GM12864 (cell line): ENCODE measurements at places on chromosomes 16 and 17.
A peak's percentile ranks its signal among the peaks of the same experiment; 100 is the strongest.

DNA sequence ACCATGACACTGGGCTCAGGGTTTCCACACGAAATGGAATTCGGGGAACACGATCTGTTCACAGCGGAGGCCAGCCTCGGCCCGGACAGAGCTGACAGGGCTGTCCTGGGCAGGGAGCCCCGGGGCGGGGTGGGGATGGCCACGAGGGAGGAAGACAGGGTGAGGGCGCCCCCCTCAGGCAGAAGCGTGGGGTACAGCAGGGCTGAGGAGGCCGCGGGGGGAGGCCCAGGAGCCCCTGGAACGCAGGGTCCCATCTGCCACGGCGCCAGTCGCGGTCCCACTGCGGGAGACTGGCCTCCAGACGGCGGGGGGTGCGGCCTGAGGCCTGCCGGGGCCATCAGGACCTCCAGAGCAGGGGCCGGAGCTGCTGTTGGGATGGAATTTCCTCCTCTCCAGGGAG lies 75.9 kb downstream of the LMF1 start:
- DNase-seq: no peak

DNA sequence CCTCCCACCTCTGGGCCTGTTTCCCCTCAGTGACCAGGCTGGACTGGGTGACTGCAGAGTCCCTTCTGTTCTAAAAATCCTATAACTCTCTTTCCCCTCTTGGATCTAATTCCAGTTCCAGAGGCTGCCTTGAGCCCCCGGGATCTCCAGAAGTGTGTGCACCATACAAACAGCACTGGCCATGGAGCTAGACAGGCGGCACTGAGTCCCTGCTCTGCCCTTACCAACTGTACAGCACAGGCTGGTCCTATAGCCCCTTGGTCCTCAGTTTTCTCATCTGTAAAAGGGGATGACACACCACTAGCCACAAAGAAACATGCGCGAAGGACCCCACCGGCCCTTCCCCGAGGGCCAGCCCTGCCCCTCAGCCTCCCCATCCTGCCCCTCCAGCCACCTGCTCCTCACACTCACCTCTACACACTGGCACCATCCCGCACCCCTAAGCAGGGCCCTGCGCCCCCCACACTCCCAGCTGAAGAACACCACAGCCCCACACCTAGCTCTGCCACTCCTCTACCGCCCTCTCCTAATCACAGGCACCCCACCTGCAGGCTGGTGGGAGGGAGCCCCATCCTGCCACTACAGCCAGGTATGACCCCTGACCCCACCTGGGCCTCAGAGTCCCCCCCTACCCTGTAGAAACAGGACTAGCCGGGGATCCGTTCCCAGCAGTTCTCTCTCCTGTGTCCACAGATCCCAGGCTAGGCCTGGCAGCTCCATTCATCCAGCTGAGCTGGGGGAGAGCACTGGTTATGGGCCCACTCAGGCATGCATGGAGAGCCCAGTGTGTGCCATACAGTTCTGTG lies 913 bp upstream of the KRT16 start:
- DNase-seq: no peak

GRCh38 chr16:80924372-80924978 lies 82.2 kb downstream of the CMC2 start:
- peak; percentile 5 for DNase-seq

DNA sequence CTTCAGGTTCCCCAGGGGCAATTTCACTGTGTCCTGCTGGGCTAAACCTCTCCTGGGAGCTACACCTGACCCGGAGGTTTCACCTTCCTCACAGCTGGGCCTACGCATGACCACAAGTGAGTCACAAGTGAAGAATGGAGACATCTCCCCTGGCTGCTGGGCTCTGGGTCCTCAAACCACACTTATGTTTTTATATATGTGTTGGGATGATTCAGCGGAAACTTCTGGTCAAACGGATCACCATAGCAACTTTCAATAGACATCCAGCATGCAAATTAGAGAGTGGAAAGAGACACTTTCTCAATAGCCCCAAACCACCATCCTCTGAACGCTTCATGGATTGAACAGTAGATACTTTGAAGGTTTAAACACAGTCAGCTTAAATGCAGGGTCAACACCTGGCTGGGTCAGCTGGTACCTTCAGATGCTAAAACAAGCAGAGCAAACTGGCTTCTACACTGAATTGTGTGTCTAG lies 28.0 kb upstream of the MAF start:
- peak; percentile 61 for DNase-seq

GRCh38 chr17:45700171-45701090 lies 83.7 kb upstream of the CRHR1 start:
- DNase-seq: no peak

DNA sequence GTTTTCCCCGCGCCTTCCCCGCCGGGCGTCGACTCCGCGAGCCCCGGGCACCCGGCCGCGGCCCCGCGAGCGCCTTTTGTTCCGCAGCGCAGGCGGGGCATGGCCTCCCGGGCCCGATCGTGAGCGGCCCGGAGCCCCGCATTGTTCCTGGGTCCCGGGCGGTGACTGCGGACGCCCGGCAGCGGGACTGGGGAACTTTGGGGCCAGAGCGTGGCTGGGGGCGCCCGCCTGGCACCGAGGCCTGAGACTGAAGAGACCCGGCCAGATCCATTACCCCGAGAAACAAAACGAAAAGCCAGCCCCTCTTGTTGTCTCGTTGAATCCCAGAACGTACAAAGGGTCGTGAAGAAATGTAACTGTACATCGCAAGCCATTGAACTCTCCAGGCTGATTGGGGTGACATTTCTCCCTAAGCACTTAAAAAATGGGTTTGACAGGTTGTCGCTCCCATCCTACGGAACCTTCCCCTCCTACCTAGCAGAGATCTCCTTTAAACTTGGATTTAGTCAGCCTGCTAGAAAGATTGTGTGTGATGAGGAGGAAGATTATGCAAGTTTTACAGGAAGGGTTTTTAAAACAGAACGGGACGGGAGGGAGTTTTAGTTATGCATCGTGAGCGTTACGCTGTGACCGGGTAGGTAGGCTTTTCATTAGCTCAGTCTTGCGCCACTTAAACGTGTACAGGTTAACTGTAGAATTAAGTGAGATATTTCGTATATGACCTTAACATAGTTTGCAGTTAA lies 825 bp downstream of the METTL9 start:
- no peak for DNase-seq

GRCh38 chr16:81597079-81597658 lies 152.6 kb downstream of the CMIP start:
- DNase-seq: no peak

- no peak for DNase-seq
Observed at GRCh38 chr16:80040413-80040812, 439.9 kb upstream of the MAF start.

DNA sequence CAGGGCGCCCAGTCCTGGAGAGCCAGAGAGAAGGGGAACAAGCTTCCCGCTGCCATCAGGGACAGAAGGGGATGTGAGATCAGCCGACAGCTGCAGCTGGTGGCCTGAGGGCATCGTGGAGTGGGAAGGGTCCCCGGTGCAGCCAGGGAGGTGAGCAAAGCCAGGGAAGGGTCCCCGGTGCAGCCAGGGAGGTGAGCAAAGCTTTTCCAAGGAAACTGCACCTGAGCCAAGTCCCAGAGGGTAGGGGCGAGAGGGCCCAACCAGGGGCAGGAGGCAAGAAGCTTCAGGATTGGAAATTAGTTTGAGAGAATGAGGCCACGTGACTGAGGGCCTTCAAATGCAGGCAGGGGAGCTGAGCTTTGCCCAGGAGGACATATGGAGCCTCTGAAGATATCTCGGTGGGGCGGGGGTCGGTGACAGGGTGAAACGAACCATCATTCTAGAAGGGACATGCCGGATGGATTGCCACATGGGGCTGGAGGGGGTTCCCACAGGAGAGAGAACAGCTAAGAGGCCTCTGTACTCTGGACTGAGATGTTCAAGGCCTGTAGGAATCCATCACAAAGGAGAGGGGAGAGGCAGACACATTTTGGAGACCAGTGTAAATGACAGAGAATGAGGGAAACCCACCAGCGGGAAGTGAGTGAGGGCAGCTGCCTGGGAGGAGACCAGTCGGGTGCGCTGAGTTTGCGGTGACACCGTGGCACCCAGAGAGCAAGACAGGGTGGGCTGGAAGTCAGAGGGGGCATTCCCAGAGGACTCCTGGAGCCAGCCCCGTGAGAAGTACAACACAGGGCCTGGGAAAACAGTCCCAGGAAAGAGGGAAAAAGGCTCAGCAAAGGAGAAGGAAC lies 31.4 kb upstream of the RPH3AL start:
- DNase-seq: no peak

DNA sequence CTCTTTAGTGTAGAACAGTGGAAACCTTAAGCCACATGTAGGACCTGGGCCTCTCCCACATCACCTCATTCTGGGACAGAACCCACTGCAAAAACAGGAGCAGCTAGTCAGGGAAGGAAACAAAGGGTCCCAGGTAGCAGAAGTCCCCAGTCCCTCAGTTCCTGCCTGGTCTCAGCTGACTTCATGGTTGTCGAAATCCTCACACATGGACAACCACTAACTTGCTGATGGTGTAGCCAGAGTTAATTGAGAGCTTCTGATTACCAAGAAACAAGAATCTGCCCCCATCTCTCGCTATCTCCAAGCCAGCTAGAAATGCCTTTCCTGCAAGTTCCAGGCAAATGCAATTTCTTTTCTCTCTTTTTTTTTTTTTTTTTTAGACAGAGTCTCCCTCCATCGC lies 3.6 kb upstream of the ARL5C start:
- DNase-seq: no peak
